ENCODE measurements at places on chromosomes 5 and 9.

DNA sequence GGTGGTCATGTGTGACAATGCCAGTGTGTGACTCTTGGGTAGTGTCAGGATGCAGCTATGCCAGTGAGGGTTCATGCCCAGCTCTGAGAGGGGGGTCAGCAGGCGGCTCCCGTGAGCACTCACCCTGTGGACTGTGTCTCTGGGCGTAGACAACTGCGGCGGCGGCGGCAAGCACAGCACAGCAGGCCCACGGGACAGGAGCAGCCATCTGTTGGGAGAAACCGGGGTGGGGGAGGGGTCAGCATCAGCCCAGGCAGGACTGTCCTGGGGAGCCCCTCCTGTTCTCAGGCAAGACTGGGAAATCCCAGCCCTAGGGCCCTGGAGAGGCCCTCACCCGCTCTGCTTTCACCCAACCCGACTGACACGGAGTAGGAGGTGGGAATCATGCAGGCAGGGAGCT, 20.8 kb downstream of the CNTFR start:
- DNase-seq: no peak

- DNase-seq: no peak
Observed at GRCh38 chr5:142250119-142250518, 74.7 kb downstream of the SPRY4 start.

GRCh38 chr5:62538017-62538942, 40.3 kb upstream of the LRRC70 start:
- DNase-seq: no peak

DNA sequence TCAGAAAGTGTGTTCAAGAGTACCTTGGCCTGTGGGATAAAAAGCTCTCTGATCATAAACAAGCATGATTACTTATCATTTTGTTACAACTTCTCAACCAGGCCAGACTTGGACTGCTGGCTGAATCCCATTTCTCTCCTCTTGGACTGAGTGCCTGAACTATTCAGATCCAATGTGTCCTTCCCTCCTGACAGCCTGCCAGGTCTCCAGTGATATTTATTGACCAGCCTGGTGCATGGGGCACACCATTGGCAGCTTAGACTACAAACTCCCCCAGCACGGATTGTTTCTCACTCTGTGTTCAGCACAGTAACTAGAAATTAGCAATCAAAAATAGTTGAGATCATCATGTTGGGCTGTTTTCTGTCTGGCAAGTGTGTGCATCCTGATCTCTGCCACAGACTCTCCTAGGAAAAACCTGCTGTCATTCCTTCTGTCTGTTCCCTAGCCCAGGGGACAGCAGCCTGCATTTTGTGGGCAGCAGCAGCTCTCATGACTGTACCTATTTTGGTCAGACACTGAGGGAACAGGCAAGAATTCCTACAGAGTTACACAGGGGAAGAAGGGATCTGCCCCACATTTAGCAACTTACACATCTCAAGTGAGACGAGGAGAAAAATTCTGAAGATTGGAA, 348.1 kb downstream of the ADAMTS6 start:
- no peak for DNase-seq

DNA sequence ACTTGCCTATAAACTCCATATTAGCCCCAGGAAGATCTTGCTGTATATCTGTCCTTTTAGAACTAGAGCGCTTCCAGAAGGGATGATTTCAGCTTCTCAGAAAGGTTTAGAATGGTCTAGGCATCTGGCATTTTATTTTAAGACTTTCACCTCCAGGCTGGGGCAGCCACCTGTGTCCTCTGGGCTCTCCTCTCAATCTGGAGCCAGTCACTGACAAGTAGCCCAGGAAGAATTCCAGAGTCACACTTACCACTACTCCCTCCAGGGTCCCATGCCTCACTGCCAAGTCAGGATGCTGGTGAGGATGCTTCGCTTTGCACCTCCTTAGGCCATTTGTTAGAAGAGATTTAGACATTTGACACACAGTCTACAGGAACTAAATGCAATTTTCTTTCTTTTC, 20.8 kb downstream of the B4GALT1 start:
- no peak for DNase-seq

- DNase-seq: no peak
Observed at GRCh38 chr9:35070823-35071813, 1.3 kb downstream of the VCP start.

GRCh38 chr5:44538797-44539601, 149.8 kb upstream of the FGF10 start:
- DNase-seq: no peak

GRCh38 chr5:44426944-44427343, 37.7 kb upstream of the FGF10 start:
- no peak for DNase-seq

- DNase-seq: no peak
Observed at GRCh38 chr5:72177538-72177937, 70.3 kb downstream of the MAP1B start.

DNA sequence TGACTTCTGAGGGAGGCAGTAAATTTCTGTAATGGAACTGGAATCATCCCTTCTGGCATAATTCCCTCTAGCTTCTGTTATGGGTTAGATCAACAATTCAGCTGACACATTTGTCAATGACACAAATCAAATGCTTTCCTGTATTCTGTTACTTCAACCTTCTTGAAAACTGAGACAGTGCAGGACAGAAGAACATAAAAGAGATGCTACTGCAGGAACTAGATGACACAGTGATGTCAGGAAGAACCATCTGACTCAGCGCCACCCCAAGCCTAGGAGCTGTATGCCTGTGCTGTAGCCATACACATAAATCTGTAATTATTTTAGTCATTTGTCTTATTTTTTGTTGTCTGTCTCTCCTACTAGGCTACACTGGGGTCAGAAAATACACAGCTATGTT, 18.2 kb upstream of the CEP120 start:
- no peak for DNase-seq

Data from stimulated activated naive CD8-positive, alpha-beta T cell treated with anti-CD3 and anti-CD28 coated beads, Interleukin-15, Interleukin-2, amounts not matched to agents 100 U/mL and 50 U/mL, for 24 hours (primary cell).